ENCODE measurements at places on chromosomes 16 and 17.

- DNase-seq: no peak
These were observed 3.5 kb upstream of the SALL1 start for GRCh38 chr16:51154271-51155171.

DNA sequence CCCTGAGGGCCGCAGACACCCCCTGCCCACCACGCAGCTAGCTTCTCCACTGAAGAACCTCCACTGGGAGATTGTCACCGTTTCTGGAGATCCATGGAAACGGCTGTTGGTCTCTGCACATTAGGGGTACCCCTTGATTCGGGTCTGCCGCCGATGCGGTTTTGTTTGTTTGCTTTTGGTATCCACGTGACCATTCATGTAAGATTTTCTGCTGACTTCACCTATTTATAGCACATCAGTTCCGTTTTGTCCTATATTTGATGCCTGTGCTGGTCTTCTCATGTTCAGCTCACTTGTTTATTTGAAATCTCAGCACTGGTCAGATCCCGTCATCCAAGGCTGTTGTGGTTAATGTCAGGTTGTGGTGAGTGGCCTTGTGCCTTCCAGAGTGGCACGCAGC is 21.1 kb downstream of the CRAMP1 start:
- DNase-seq: no peak

DNA sequence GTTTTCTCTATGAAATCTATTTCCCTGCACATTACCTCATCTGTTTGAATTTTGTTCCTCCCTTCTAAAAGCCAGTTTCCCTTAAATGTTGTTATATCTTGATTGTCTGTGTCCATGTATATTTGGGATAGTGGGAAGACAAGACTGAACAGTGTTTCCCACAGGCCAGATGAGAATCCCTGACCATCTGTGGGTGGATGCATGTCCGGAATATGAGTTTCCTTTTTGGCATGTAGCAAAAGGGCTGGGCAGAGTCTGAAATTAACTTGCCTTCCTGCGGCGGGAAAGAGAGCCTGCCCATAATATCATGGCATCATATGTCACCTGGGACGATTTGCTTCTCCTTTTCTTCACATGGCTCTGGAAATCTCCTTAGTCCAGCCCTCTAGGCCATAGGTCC is 385.8 kb upstream of the MAF start:
- no peak for DNase-seq

- DNase-seq: no peak
These were observed 397 bp downstream of the NCOR1 start for GRCh38 chr17:16215002-16215272.

- no peak for DNase-seq
These were observed 59.0 kb upstream of the RPH3AL start for GRCh38 chr17:411421-412120.

DNA sequence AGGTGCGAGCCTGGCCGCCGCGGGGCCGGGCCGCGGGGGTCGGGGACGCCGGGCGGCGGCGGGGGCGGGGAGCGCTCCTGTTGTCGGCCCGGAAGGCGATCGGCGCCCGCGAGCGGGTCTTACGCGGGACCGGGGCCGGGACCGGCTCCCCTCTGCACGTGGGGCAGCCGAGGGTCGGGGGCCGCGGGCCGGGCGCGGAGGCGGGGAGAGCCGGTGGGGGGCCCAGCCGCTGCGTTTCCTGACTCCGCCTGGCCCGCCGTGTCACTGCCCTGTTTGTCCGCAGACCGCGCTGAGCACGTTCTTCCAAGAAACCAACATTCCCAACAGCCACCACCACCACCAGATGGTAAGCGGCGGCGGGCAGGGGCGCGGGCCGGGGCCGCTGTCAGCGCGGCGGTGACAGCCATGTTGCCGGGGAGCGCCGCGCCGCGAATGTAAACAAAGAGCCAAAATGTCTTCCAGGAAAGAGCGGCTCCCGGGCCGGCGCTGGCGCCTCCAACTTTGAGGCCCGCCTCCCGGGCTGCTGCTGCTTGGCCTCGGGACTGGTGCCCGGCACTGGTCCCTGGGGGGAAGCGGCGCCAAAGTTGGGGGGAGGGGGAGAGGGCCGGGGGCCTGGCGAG is 586 bp downstream of the UBALD2 start:
- DNase-seq: no peak

DNA sequence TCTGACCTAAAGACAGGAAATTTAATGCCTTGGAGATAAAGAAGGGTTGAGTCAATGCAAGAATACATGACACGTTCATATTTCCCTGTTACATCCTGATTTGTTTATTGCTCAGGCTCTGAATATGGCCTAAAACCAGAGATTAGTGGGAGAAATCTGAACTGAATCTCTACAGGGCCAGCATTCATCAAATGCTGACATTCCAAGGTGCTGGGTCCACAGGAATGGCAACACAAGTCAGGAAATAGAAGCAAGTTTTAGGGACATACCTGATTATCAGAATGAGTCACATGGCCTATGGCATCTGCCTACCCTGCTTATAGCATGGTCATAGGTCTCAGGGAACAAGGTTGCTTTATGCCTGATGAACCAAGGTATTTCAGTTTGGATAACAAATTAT is 117.4 kb upstream of the CES5A start:
- no peak for DNase-seq

- DNase-seq: no peak
These were observed 44.0 kb upstream of the GSE1 start for GRCh38 chr16:85569039-85569614.

All from NCI-H446 treated with DMSO at 0.1 percent for 48 hours (cell line).